ENCODE measurements at places on chromosomes 7 and 10.
A peak's percentile ranks its signal among the peaks of the same experiment; 100 is the strongest.

DNA sequence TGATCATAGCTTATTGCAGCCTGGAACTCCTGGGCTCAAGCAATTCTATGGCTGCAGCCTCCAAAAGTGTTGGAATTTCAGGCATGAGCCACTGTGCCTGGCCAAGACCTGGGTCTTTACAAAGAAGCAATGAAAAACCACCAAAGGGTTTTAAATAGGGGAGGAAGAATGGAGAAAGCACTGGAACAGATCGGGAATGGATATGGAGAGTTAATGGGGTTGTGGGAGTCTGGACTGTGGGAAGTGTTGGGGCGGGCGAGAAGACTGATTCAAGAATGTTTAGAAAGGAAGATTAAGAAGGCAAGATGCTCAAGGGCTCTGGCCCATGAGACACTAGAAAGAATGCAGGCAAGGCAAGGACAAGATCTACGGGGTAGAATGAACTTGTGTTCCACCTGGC, 98.5 kb downstream of the CARD11 start:
- no peak for DNase-seq

- DNase-seq = no peak
Measured at GRCh38 chr10:8173243-8173865, 118.9 kb downstream of the GATA3 start.

DNA sequence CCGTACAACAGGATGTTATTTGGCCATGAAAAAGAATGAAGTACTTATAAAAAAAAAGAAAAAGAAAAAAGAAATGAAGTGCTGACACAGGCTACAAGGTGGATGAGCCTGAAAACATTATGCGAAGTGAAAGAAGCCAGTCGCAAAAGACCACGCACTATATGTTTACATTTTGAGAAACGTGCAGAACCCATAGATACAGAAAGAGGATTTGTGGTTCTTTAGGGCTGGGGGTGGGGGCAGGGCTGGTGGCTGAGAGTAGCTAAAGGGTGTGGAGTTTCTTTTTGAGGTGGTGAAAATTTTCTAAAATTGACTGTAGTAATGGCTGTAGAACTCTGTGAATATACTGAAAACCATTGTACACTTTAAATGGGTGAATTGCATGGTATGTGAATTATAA, 86.0 kb upstream of the FAM20C start:
- no peak for DNase-seq

- DNase-seq = no peak
Measured at GRCh38 chr7:98852826-98853225, 17.0 kb downstream of the TMEM130 start.

DNA sequence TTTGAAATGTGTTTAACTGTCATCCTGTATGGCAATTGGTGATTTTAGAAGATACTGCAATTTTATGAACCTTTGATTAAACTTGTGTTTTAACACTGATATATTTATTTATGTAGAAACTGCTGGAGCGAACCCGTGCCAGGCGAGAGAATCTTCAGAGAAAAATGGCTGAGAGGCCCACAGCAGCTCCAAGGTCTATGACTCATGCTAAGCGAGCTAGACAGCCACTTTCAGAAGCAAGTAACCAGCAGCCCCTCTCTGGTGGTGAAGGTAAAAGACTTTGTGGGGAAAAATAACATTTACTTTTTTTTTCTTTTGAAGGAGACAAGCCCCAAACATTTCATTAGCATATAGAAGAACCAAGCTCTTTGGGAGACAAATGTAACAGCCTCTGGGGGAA, 6.5 kb downstream of the ANLN start:
- DNase-seq = peak; percentile 27

DNA sequence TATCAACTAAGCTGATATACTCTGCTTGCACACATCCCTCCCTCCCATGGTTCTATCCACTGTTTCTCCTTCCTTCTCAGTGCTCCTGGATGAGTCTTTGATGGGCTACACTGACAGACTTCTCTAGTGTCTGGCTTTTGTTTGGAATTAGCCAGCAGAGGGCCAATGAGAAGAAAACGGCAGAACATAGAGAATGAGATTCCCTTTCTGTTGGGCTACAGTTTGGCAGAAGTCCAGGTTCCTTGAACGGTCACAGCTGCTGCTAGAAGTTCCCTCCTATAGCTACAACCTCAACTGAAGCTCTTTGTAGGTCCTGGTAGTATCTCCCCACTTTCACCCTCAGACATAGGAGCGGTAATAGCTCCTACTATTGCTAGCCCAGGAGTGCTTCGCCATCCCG, 251.1 kb upstream of the LRRN3 start:
- no peak for DNase-seq

DNA sequence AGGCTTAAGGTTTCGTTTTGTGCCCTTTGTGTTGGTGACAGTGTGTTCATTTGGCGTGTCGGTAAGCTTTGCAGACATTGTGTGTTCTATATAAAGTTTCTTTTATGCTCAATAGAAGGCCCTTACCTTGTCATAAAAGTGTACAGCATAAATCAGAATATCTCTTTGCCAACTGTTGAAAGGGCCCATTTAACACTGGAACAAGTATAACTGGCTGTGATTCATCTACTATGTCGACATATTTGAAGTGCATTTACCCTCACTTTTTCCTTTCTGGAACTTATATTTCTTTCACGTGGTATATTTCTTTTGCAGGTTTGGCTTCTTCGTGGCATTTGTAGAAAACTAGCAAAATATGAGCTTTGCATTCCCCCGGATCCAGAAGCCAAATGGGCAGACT, 32.7 kb downstream of the EEPD1 start:
- DNase-seq = no peak

GRCh38 chr7:77759294-77759889, 38.8 kb downstream of the TMEM60 start:
- peak; percentile 83 for DNase-seq

DNA sequence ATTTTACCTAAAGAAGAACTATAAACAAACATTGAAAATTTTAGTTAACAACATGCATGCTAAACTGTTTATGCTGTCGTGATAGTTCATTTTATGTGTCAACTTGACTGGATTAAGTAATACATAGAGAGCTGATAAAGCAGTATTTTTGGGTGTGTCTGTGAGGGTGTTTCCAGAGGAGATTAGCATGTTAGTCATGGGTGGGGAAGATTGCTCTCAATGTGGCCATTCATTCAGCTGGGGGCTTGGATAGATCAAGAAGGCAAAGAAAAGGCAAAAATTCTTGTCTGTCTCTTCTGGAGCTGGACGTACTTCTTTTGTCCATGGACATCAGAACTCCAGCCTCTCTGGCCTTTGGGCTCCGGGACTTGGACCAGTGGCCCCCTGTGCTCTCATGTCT, 172.9 kb upstream of the SEMA3E start:
- no peak for DNase-seq

DNA sequence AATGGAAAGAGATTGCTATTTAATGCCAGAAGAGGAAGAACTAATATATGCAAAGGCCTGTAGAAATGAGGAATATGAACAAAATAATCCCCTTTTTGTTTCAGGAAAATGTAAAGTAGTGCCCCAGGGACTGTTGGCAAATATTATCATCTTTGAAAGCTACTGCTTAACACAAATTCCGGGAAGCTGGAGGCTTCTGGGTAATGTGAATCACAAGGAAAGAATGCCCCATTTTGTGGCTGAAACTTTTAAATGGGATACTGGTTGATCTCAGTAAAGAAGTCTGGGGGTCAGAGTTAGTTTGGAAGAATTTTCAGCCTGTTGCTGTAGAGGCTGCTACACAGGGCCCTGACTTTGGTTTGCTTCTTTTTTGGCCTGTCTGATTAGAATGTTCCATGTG, 141.0 kb downstream of the PTEN start:
- no peak for DNase-seq

DNA sequence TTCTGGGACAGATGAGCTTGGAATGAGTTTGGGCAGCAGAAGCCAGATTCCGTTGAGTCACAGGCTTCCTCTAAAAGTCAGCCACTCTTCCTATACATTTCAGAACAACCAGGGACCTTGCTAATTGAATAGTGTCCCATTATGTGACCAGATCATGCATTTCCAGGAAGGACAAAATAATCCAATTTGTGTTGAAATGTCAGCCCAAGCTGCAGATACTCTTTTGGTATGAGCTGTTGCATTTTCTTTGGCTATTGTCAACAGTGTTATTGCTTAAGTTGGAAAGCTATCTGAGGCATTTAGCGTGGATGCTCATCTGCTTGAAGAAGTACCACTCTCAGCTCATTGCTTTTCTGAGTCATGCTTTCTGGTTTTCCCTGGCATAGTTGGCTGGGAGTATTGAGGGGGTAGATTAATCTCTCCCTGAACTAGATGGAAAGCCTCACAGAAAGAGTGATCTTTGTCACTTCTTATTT, 223.7 kb upstream of the HABP2 start:
- no peak for DNase-seq

- no peak for DNase-seq
Measured at GRCh38 chr10:4819067-4819466, 6.9 kb upstream of the AKR1E2 start.

- peak; percentile 78 for DNase-seq
Measured at GRCh38 chr7:4830176-4830575, 31.7 kb downstream of the PAPOLB start.

- no peak for DNase-seq
Measured at GRCh38 chr10:60194421-60194820, 195.3 kb downstream of the ANK3 start.

DNA sequence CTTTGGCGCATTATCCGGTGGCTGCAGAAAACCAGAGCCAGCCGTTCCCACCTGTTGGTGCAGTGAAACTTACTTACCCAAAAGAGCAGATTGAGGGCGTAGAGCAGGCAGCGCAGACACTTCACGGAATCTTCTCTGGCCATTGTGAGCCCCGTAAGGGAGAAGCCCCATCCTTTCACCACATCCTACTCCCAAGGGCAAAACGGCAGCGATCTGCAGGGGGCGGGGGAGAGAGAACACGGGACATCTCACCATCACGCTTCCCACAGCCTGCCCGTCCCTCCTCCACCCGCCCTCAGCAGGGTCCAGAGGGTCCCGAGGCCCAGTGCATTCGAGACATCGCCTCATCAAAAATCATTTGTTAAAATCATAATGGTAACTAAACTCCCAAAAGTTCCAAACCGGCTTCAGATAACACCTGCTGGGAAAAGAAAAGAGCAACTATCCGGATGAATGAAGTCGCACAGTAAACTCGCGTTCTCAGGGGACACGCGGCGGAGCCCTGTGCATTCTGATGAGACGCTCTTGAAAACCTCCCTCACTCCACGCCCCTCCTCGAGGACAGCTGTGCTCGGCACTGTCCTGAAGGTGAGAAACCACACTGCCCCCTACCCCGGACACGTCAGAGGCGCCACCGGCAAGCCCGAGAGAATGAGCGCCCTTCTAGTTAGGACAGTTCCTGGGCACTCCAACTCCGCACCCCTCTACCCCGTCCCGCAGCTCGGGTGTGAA, 1.2 kb downstream of the TSPAN12 start:
- peak; percentile 12 for DNase-seq

GRCh38 chr10:22986771-22987542, 59.1 kb downstream of the ARMC3 start:
- DNase-seq = no peak

GRCh38 chr10:118286051-118286838, 55.9 kb downstream of the FAM204A start:
- no peak for DNase-seq

GRCh38 chr10:78815702-78816334, 252.9 kb upstream of the ZMIZ1 start:
- no peak for DNase-seq

DNA sequence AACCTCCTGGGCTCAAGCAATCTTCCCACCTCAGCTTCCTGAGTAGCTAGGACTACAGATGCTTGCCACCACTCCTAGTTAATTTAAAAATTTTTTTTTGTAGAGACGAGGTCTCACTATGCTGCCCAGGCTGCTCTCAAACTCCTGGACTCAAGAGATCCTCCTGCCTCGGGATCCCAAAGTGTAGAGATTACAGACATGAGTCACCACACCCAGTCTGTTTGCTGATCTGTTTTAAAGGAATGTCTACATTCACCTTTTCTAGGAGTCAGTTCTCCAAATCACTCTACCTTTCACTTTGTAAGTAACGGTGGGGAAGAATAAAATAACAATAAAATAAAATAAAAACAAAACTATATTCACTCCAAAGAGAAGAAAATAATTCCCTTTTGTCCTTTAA, 86.6 kb upstream of the AGBL3 start:
- DNase-seq = no peak

- peak; percentile 26 for DNase-seq
Measured at GRCh38 chr10:123146013-123146893, 1.7 kb upstream of the HMX2 start.

- no peak for DNase-seq
Measured at GRCh38 chr10:18759575-18759974, 100.3 kb downstream of the ARL5B start.

DNA sequence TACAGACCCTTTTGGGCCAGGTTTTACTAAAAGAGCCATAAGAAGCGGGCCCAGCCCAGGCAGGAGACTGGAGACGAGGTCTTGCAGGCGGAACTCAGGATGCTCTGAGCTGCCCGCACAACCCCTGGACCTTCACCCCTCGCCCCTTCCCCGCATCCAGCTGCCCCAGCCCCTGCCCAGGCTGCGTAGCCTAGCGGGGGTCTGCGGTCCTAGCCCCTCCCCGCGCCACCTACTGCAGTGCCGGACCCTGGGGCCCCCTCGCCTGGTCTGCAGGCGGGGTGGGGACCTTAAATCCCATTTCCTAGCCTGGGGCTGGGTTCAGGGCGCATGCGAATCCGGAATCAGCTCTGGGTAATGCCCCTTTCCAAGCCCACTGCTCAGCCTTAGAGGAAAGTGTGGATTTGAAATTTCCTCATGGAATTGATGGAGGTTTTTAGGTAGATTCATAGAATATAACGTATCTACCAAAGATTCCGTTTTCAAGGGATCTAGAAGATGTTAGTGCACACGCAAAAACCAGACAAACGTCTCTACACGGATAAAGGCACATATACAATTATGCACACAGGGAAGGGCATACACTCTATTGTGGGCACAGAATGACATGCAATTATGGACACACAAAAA, 546 bp upstream of the HOXA3 start:
- no peak for DNase-seq

GRCh38 chr10:79923669-79924068, 25.2 kb downstream of the SFTPD start:
- no peak for DNase-seq

GRCh38 chr10:129562487-129562886, 95.4 kb downstream of the MGMT start:
- no peak for DNase-seq

DNA sequence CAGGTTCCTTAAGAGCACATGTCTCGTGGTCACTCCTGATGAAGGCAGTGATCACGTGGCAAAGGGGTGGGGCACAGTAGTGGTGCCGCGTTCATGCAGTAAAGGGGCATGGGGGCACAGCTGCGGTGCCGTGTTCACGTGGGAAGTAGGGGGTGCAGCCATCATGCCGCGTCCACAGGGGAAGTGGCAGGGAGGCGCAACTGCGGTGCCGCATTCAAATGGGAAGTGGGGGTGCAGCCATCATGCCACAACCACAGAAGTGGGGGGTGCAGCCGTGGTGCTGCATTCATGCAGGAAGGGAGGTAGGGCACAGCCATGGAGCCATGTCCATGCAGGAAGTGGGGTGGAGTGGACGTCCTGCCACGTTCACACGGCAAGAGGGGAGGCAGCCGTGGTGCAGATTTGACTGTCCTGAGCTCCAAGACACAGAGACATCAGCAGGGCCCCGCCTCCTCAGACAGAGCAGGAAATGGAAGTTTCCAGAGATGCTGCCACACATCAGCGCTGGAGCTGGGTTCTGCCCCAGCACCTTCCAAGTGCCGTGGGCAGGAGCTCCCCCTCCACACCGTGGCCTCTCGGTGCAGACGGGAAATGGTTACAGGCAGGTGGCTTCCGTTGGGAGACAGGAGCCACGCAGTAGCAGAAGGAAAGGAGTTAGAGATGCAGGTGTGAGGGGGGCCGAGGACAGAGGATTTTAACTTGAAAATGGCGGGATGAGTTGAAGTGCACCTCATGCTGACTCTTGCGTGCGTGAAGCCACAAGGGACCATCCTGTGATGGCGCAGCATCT, 95.0 kb upstream of the DDC start:
- peak; percentile 80 for DNase-seq

Data from activated CD8-positive, alpha-beta T cell treated with anti-CD3 and anti-CD28 coated beads for 36 hours (primary cell).